ENCODE measurements at places on chromosomes 5 and 9.
A peak's percentile ranks its signal among the peaks of the same experiment; 100 is the strongest.

DNA sequence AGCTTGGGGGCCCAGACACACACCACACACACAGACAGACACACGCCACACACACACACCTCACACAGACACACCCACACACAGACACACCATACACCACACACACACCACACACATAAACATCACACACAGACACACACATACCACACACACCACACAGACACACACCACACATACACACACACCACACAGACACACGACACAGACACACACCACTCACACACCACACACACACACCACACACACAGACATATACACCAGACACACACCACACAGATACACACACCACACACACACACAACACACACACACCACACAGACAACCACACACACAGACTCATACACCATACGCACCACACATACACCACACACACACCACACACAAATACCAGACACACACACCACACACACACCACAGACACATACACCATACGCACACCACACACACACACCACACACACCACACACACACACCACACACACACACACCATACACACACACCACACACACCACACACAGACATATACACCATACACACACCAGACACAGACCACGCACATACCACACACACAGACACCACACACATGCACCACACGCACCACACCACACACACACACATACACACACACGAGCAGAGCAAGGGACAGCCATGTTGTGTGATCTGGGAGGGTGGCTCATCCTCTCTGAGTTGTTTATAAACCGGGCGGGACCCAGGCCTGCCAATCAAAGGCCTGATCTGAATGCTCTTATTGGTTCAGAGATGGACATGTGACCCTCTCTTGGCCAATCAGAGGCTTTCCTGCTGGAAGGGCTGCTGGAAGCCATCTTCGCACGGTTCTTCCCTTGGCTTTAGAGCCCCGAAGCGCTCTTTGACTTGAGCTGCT lies 148.3 kb downstream of the GAPVD1 start:
- no peak for DNase-seq

DNA sequence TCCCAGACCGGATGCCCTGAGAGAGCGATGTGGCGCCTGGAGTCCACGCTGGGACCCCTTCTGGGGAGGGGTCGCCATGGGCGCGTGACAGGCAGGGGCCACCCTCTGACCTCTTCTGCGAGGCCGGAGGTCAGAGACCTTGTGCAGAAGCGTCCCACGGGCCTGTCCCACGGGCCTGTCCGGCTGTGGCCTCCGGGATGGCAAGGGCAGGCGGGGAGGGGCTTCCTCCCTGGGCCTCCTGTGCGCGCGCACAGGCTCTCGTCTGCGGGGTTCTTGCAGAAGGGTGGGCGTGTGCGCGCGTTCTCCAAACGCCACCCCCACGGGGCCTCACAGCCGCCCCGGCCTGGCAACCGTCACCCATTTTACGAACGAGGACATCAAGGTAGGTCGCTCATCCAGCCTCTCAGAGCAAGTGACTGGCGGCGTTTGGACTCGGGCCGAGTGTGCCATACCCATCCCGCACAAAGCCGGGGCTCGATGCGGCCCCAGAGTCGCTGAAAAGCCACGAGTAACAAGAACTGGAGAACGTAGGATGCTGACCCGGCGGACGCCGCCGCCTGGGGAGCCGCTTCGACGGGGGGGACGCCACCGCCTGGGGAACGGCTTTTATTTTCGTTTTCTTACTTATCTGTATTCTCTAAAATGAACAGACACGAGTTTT lies 897 bp downstream of the AHRR start:
- DNase-seq, result no peak

DNA sequence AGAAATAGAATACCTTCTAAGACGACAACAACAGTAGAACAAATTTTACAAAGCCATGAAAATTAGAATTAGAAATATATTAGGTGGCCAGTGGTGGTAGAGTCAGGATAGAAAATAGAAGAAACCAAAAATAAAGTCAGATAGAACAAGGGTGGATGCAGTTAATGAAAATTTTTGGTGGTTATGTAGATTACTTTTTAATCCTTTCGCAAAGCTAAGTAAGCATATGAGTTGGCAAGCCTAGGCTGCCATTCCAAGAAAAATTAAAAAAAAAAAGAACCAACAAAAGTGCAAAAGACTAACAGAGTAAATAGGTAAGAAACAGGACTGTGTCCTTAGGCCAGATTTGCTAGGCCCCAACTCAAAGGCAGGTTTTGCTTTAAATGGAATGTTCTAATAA lies 56.8 kb downstream of the PCSK5 start:
- no peak for DNase-seq

- no peak for DNase-seq
These were observed 248.9 kb downstream of the DOCK8 start for GRCh38 chr9:463455-464171.

GRCh38 chr5:83777856-83778255 lies 57.2 kb upstream of the HAPLN1 start:
- DNase-seq, result no peak

GRCh38 chr5:134609232-134609851 lies 23.3 kb downstream of the SAR1B start:
- DNase-seq, result no peak

GRCh38 chr5:123099514-123100151 lies 10.6 kb downstream of the PRDM6 start:
- no peak for DNase-seq

GRCh38 chr9:14466828-14467227 lies 152.9 kb upstream of the NFIB start:
- DNase-seq, result no peak

GRCh38 chr9:34989946-34990635 lies 546 bp downstream of the DNAJB5 start:
- DNase-seq, result peak; percentile 52

DNA sequence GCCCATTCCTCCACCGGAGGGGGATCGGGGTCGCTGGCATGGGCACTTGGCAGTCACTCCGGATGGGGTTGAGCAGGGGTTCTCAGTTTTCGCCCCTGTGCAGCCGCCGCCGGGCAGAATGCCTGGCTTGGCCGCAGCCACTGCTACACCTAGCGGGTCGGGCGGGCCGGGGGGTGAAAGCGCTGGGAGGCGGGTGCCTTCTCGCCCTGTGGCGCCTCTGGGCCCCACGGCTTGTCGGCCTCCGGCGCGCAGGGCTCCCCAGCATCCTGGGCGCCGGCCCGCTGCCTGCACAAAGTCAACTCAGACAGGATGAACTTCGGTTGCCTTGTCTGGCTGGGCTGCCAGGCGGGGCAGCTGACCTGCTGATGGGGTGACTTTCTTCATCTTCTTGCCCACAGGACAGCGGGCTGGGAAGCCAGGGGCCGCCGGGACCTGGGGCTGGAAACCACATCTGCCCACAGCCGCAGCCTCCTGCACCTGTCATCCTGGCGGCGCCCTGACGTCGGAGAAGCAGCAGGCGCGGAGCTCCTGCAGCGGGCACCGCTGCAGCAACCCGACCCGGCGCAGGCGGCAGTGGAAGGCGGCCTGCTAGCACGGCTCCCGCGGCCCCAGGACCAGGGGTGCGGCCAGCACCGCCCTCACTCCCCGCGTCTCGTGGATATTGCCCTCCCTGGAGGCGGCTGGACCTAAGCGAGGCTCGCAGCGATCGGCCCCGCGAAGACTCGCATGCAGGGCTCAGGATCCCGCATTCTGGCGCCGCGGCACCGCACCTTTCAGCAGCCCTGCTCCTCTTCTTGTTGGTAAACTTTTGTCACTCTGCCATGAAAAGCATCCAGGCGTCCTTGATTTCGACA lies 1.3 kb upstream of the ANKRD18A start:
- peak; percentile 38 for DNase-seq

DNA sequence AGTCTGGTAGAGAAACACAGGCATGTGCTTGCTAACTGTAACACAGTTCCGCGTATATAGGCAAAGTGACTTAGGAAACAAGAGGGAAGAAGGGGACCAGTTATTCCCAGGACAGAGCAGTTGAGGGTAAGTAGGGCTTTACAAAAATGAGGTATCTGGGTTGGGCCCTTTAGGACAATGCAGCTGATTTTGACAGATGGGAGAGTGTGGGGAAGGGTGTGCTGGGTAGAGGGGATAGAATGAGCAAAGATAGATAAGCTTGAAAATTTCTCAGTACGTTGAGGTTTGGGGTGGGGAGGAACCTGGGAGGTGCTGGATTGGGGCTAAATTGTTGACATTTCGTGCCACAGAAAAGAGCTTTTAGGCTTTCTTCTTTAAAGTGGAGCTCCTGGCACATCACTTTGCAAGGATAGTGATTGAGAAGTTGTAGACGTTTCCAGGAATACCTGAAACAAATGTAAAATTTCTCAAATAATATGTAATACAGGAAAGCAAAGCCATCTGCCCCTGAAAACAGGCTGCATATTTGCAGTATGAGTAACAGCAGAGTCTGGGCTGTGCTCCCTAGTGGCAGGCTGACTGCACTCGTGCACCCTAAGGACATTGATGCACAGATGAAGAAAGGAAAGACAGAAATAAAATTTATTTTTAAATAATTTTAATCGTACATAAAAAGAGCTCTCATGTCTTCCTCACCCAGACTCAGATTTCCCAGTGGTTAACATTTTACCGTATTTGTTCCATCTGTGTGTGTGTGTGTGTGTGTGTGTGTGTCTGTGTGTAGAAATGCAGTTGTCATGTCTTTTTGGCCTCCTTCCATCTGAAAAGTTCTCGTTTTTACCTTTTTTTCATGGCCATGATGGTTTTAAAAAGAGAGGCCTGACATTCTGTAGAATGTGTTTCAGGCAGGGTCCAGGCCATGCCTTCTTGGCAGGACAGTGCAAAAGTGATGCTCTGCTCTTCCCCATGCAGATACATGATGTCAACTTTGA lies 144.9 kb upstream of the DMRT1 start:
- DNase-seq, result no peak

DNA sequence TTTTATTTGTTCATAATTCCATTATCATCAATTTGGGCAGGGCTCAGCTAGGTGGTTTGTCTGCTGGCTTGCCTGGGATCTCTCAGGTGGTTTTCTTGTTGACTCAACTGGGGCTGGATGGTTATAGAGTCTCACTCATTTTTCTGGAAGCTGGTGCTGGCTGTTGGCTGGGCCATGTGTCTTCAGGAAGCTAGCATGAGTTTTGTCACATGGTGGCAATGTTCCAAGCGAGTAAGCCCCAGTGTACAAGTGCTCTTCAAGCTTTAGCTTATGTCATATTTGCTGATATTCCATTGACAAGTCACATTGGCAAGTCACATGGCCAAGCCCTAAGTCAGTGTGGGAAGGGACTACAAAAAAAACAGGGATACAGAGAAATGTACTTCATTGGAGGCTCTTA lies 2.3 kb upstream of the RASEF start:
- DNase-seq, result no peak

GRCh38 chr9:131033269-131034224 lies 24.6 kb downstream of the LAMC3 start:
- DNase-seq, result no peak

- no peak for DNase-seq
These were observed 606.6 kb upstream of the C9orf72 start for GRCh38 chr9:28179893-28180292.

- DNase-seq, result no peak
These were observed 436.0 kb downstream of the CETN3 start for GRCh38 chr5:89973516-89973915.

DNA sequence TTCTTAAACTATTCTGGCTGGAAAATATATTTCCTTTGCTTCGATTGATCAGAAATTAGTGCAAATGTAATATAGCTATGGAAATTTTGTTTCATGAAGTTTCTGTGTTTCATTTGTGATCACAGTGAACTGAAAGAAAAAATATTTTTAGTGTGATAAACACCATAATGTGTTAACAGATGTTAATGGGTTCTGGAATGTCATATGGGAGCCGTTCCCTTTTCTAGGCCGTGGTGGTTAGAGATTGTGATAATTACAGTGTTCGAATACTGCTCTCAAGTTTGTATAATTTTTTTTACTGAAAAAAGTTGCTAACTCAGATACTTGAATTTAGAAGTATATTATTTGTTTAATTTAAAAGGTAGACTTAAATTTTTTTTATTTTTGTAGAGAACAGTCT lies 19.3 kb downstream of the GAPVD1 start:
- no peak for DNase-seq

- DNase-seq, result no peak
These were observed 8.6 kb downstream of the SPINK1 start for GRCh38 chr5:147822686-147823491.

- no peak for DNase-seq
These were observed 39.1 kb downstream of the SMIM15 start for GRCh38 chr5:61123145-61123544.

- no peak for DNase-seq
These were observed 24.7 kb upstream of the IQGAP2 start for GRCh38 chr5:76378355-76378754.

GRCh38 chr9:89815903-89816573 lies 211.2 kb downstream of the GADD45G start:
- DNase-seq, result no peak

- DNase-seq, result no peak
These were observed 49.2 kb downstream of the KCTD16 start for GRCh38 chr5:144219869-144220268.

GRCh38 chr5:172688349-172689217 lies 47.5 kb downstream of the NEURL1B start:
- no peak for DNase-seq

- DNase-seq, result no peak
These were observed 532.5 kb upstream of the DAP start for GRCh38 chr5:11293523-11293922.

Measured in T-helper 17 cell (primary cell).